ENCODE measurements at places on chromosomes 3 and 15.

- DNase-seq: no peak
These were observed 71.0 kb downstream of the WWTR1 start for GRCh38 chr3:149586871-149587270.

GRCh38 chr3:114958930-114959329 lies 188.2 kb downstream of the ZBTB20 start:
- DNase-seq: no peak

DNA sequence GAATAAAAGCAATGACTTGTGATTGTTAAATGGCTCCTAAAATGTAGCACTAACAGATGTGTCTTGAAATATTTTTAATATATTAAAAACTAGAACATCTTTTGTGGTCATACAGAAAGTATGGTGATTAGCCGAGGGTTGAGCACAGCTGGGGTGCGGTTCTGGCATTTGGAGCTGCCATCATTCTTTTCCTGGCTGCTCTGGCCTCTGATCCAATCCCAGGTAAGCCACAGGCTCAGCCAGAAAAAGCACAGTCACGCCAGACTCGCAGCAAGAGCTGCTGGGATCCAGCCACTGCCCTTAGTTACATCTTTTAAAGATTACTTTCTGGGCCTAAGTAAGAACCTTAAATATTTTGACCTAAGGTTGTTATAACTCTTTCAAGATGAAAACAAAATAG lies 196.8 kb downstream of the PLCL2 start:
- DNase-seq: no peak

DNA sequence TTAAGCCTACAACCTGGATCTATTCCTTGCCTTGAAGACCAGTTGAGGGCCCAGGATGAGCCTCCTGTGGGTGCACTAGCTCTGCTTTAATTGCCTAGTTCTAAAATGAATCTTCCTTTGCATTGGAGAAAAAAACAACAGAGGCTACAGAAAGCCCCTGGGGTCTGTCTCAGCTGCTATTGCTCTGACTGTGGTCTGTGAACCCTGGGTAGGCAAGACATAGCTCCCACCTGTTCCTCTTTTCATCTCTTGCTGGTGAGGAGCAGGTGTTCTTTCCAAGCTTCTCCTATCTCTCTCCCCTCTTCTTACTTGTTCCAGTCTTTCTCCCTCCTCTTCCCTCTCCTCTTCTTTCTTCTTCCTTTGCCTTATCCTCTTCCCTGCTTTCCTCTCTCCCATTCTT lies 28.8 kb downstream of the RBP2 start:
- DNase-seq: no peak

All from CD8-positive, alpha-beta T cell (primary cell).